ENCODE measurements at places on chromosomes 5 and 9.

- DNase-seq = no peak
Observed at GRCh38 chr9:93814077-93814956, 140.8 kb downstream of the BARX1 start.

DNA sequence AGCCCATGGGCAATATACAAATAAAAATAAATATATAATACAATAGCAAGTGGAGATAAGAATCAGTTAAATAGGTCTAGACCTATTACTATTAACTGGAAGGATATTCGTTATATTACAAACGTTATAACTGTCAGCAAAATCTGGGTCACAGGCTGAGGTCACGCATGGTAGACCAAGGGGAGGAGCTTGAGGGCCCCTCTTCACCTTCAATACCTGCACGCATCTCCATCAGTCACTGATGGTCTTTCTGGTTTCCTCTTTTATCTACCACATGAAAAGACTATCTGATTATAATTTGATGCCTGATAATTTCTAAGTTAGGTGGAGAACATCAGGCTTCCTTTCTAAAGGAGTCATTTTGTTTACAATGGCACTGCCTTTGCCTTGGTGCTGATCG, 43.2 kb downstream of the MAT2B start:
- no peak for DNase-seq

DNA sequence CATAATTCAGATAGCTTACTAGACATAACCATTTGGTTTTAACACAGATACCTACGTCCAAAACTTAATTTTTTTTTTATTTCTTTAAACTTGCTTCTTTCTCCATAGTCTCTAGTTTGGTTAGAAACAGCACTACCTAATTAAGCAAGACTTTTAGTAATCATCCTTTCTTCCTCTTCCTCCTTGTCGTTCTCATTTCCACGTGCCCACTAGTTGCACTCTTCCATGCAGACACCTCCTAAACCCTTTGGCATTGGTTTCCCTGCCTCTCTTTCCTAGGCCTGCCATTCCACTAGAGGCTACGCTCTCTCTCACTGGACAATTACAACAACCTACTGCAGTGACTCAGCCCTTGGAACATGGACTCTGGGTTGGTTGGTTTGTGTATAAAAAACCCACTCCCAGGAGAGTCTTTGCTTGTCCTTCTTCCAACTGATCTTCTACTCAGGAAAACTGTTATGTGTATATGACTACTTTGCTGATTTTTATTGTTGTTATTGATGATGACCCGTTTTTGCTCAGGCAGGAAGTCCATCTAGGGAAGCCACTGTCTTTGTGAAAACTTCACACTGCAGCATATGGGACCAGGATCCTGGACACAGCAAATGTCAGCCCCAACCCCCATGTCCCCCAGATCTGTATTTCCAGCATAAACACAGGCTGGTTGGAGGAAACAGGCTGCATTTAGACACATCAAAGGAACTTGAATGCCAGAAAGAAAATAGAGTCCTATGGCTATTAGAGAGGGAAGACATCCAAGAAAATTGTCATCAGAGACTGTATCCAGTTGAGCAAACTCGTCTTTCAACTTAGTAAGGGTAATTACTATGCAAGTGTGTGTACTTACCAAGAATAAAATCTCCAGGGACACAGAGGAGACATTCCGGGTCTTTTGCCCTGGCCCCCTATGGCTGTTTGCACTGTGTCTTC, 503.2 kb downstream of the GADD45G start:
- no peak for DNase-seq

DNA sequence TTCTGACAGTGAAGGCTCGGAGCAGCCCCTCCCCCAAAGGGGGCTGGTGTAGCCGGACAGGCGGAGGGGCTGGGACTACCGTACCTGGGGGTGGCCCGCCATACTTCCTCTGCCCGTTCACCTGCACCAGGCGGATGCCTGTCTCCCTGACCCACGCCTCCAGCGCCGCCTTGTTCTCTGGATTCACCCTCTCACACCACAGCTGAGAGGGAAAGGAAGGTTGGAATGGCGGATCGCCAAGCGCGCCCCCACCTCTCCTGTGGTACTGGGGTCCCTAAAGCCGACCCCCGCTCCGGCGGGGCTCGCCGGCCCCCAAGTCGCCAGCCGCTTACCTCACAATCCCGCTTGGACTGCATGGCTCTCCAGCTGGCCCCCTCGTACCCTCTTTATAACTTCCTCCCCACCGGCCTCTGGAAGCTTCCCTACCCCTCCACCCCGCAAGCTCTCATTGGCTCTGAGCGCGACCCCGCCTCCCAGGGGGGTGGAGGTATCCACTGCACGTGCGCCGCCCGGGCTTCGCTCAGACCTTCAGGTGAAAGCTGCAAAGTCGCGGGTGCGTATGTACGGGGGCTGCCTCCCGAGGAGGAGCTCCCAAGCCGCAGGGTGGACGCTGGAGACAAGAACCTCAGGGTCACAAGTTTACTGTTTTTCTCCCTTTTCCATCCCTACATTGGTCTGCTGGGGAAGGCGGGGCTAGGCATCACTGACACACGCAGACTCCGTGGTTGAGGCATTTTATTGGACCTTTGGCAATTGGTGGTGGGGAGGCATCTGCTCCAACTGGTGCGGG, at the start of gene DND1:
Gene DND1, minus strand, starts transcription at position 390 of the 790 bp plus-strand sequence. Its CDS starts 34 bp downstream, at position 356.
- no peak for DNase-seq

DNA sequence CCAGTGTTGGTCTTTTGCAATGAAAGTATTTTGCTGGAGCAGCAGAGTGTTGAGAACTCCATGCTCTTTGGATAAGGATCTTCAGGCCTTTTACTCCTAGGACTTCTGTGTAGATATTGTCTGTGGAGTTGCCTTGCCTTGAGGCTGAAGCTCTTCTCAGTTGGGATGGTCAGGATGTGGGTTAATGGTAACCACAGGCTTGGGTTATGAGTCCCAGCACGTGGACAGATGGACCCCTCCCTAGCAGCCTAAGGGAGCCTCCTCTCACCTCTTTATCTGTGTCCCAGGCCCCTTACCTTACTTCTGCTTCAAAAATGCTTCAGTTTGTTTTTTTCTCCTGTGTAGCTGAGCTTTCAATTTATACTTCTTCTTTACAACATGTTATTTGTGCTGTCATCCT, 109.9 kb downstream of the MEGF10 start:
- DNase-seq = no peak

- no peak for DNase-seq
Observed at GRCh38 chr5:129245489-129245888, 150.9 kb downstream of the ISOC1 start.

- DNase-seq = no peak
Observed at GRCh38 chr5:1341863-1342262, 3.0 kb downstream of the CLPTM1L start.

- DNase-seq = no peak
Observed at GRCh38 chr5:50564079-50564478, 102.4 kb upstream of the PARP8 start.
